NCI-H524 treated with DMSO at 0.1 percent for 48 hours (cell line): ENCODE measurements at places on chromosomes 16 and 17.
A peak's percentile ranks its signal among the peaks of the same experiment; 100 is the strongest.

- no peak for DNase-seq
Observed at GRCh38 chr17:67021196-67021595, 23.2 kb upstream of the CACNG1 start.

- no peak for DNase-seq
Observed at GRCh38 chr16:78693496-78693895, 594.0 kb downstream of the WWOX start.

GRCh38 chr17:79086609-79087427 is 12.2 kb downstream of the ENGASE start:
- DNase-seq, result no peak

- DNase-seq, result no peak
Observed at GRCh38 chr16:49861299-49861698, 5.4 kb upstream of the ZNF423 start.

GRCh38 chr16:7513429-7513828 is 180.8 kb downstream of the RBFOX1 start:
- DNase-seq, result no peak

DNA sequence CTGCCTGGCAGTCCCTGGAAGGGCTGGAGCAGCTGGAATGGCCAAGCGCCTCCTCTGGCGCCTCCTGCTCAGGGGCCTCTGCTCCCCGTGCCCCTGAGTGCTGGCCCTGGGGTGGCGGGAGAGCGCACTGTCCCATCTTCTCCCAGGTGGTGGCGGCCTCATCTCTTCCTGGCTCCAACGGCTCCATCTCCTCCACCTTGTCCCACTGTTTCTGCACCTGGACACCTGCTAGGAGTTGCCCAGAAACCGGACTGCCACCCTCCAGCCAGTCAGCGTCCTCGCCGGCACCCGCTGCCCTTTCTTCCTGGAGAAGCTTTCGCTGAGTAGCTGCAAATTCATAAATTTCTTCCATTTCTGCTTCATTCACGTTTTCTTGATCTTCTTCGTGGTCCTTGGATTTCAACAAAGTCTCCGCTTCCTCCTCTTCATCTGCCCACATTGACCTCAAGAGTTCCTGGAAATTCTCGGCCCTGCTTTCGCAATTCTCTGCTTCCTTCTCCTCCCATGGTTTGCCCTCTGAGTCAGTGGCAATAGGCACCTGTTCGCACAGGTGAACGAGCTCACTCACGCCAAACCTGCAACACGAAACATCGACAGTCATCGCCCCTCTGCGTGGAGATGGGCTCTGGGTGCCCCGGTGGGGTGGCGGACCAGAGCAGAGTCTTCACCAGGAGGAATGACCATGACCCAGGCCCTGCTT is 13.7 kb upstream of the NLRC3 start:
- no peak for DNase-seq

DNA sequence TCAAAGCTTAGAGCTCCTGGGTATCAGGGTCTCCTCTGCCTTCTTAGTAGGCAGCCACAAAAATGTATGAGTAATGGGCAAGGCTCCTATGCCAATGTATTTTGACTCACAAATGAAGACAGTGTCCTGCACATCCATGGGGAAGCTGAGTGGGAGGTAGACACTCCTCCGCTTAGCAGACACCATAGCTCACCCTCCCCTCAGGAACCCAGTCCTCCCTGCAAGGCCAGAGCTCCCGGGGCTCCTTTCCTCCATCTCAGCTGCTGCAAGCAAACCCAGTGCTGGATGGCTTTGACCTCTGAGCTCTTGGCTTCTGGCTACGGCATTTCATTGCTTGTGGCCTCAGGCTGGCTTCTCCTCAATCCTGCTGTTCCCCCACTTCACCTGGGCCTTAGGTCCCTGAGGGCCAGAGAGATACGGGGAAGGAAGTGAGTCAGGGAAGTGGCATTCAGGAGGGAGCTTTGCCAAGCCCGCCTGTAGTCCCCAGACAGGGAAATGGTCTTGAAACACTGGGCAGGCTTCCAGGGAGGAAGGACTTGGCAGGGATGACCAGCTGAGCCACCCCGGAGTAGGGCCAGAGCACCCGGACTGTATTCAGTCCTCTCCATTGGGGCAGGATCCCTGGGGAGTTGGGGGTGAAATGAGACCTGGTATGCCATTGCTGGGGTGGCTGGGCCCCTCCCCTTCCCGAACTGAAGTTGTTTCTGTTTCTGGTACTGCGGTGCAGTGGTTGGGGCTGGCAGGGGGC is 4.5 kb downstream of the ABCC3 start:
- DNase-seq, result no peak

DNA sequence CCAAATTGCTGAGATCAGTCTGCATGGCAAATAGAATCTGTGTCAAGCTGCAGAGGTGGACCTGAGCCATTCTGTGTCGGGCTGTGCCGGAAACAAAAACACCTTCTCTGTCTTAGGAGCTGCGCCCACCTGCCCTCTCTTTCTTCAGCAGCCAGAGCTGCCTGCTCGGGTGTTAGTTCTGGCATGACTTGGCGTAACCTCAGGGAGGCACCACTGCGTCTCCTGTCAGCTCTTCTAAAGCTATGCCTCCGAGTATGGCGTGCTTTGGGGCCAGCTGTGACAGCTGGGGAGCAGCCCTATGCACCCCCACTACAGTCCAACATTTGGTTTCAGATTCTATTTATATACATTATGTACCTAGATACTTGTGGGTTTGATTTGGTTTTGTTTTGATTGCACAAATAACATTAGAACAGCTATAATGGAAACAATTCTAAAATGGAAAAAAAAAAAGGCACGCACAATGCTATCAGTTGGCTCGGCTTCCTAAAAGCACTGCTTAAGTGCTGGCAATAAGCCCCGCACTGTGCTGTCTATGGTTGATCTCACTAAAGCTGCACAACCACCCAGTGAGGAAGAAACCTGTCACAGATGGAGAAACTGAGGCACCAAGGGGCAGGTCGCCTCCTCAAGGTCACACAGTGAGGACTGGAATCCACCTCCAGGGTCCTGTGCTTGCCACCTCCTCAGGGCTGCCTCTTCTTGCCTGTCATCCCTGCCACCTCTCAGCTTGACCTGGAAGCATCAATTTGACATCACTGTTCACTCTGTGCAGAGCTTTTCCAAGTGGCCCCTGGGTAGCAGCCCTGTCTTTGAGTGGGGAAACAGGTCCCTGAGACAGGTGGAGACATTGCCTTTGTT is 18.7 kb upstream of the ADGRG1 start:
- peak; percentile 19 for DNase-seq

GRCh38 chr17:58338841-58339754 is 10.5 kb upstream of the TSPOAP1 start:
- no peak for DNase-seq

DNA sequence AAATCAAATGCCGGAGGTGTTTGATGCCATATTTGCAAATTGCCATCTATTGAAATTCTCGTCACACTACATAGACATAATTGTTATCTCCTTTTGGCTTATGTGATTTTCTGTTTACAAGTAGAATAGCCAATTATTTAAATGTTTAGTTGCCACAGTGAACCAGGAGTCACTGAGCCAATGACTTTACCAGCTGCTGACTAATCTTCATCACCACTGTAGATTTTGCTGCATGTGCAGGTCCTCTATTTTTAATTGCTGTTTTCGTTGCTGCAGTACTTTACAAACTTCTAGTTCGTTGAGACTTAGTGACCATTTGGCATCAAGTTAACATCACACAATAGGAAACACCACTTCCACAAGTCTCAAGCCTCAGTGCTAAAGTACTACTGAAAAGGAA is 22.8 kb downstream of the ABHD15 start:
- no peak for DNase-seq

- DNase-seq, result no peak
Observed at GRCh38 chr17:80844418-80844990, 147.1 kb upstream of the CHMP6 start.

DNA sequence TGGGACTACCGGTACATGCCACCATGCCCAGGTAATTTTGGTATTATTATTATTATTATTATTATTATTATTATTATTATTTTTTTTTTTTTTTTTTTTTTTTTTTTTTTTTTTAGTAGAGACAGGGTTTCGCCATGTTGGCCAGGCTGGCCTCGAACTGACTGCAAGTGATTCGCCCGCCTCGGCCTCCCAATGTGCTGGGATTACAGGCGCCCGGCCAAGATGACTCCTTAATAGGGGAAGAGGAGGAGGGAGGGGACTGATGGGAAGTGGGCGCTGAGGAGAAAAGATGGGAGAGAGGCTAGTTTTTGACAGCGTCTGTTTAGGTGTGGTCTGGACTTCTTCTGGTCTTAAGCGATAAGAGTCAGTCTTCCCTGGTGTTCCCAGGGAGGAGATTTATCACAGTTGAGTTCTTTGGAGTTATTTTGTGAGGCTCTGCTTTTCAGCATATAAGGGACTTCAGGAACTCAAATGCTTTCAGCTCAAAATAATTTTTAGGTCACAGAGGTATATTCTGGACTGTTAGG is 34.4 kb upstream of the SLC5A10 start:
- DNase-seq, result no peak

- DNase-seq, result no peak
Observed at GRCh38 chr16:68272507-68273209, 8.3 kb downstream of the SLC7A6 start.
